ENCODE measurements at places on chromosomes 1 and 21.

DNA sequence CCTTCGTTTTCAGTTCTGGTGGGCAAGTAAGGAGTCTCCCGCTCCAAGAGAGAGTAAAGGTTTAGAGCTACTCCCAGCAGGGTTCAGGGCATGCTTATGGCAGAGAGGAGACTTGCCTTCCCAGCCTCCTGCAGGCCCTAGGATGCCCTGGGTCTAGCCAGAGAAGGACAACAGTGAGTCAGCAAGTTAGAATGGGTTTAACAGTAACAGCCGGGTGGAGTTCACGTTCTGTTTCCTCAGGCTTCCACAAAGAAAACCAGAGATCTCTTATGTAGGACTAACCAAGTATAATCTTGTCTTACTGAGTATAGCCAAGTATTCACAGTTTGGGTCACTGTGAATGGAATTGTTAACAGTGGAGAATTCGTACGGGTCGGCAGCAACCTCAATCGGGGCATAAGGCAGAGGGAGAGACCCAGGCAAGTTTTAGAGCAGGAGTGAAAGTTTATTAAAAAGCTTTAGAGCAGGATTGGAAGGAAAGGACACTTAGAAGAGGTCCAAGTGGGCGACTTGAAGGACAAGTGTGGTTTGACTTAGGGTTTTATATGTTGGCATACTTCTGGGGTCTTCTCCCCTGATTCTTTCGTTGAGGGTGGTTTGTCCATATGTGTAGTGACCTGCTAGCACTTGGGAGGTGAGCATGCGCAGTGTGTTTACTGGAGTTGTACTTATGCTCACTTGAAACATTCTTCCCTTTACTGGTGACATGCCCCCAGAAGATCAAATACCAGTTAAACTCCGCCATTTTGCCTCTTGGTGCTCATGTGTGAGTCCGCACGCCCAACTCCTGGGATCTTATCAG, 4.5 kb downstream of the OVAAL start:
- DNase-seq, result no peak

DNA sequence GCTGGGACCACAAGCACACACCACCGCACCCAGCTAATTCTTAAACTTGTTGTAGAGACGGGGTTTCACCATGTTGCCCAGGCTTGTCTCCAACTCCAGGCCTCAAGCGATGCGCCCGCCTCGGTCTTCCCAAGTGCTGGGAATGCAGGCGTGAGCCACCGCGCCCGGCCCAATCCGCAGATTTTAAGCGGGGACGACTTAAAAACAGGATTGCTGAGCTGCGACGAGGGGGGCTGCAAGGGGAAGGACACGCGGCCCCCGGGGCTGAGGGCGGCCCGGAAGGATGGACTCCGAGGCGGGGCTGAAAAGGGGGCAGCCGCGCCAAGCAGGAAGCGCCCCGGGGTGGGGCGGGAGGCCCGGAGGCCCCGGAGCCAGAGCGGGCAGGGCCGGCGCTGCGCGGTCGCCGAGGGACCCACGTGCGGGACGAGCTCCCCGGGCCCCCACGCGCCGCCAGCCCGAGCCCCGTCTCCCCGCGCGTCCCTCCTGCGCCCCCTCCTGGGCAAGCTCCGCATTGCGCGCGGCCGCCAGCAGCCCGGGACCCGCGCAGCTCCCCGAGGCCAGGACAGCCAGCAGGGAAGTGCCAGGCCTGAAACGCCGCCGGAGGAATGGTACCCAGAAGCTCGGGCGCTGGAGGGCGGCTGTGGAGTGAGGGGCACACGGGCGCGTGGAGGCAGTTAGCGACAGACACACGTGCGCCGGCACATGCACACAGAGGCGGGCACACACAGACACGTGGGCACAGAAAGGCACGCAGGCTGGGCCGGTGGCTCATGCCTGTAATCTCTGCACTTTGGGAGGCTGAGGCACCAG, 5.5 kb upstream of the PRKCZ start:
- peak; percentile 73 for DNase-seq

DNA sequence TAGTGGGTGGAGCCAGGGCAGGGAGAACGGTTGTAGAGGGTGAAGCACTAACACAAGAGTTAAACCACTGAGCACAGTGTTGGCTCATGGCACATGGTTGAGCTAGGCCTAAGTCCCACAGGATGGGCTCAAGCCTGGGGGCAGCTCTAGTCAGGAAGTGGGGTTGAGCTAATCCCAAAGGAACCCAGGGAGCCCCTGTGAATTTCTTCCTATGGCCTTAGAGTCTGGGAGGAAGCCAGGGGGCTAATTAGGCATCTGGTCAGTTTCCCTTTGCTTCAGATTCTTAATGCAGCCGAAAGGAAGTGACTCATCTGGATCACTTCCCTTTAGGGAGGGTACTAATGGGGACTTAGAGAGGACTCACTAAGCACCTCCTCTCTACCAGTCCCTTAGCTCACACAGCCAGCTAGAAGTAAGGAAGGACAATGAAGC, 10.1 kb downstream of the CFAP45 start:
- peak; percentile 54 for DNase-seq

DNA sequence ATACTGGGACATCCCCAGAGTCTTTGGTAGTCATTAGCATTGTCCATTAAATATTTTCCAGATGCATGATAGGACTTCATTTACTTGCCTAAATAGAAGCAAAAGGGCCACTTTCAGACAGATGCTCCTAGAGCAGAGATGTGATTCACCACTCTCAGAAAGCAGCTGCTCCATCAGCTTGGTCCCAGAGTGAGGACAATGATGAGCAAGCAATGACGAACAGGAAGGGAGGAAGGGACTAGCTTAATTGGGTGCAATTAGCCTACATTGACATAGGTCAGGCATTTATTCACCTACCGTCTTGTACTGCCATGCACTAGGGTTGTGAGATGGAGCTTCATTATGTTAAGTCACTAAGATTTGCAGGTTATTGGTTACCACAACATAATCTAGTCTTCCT, 85.1 kb upstream of the PLXNA2 start:
- no peak for DNase-seq

DNA sequence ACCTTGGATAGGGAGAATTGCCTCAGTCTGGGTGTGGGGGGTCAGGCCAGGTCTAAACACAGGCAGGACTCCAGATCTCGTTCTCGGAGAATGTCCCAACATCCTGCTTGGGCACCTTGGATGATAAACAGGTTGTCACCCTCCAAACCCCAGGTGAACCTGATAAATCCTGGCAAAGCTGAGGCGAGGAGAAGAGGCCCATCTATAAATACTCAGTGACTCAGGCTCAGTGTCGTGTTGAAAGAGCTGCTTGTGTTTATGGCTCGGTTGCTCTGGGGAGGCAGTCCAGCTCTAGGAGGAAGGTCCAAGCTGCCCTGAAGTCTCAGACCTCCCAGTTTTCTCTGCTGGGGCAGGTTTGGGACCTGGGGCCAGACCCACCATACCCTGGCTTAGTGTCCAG, 15.8 kb upstream of the TRIM63 start:
- no peak for DNase-seq

DNA sequence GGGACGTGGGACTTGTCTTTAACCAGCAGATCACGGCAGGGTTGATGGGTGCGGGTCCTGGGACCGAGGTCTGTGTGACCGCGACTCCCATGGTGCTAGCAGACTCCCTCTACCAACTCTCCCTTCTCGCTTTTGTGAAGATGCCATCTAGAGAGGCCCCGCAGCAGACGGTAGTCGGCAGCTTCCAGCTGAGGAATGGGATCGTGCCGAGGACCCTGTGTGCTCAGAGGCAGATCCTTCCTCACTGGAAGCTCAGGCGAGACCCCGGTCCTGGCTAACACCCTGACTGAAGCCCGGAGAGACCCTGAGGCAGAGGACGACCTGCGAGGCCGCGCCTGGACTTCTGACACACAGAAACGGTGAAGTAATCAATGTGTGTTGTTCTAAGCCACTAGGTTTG, 12.5 kb upstream of the SPATC1L start:
- peak; percentile 9 for DNase-seq

- no peak for DNase-seq
These were observed 9.0 kb downstream of the CRP start for GRCh38 chr1:159705251-159705903.

- no peak for DNase-seq
These were observed 17.6 kb downstream of the NOS1AP start for GRCh38 chr1:162087111-162087510.

GRCh38 chr1:117681093-117681900, 75.4 kb downstream of the TENT5C start:
- DNase-seq, result no peak

GRCh38 chr1:188769936-188770335, 1707.7 kb downstream of the BRINP3 start:
- DNase-seq, result no peak

DNA sequence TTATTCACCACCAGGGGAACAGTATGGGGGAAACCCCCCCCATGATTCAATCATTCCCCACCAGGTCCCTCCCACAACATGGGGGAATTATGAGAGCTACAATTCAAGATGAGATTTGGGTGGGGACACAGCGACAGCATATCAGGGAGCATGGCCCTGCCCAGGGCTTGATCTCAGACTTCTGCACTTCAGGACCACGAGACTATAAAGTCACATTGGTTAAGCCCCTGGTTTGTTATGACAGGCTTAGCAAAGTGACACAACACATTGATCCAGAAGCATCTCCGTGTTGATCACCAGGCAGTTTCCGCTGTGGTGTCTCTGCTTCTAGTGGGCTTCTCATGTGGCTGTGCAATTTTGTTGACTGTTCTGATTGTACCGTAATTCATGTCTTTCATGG, 312.7 kb upstream of the C1orf174 start:
- no peak for DNase-seq

DNA sequence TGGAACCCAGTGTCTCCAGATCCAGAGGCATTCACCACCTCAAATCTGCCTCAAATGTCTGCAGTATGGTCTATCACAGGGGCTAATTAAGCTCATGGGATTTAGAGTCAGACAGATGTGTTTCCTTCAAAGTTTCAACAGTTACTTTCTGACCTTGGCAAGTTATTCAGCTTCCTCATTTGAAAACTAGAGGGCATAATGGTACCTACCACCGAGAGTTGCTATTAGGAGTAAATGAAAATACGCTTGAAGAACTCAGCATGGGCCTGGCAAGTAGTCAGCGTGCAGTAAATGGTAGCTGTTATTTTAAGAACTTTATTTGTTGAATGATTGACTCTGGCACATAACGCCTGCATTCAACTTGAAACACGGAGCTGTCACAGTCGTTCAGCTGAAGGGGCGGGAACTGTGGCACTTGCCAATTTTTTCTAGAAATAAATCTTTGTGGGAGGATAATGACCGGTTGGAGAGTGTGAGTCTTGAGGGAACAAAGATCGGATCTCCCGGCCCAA, 1.2 kb upstream of the CAP1 start:
- DNase-seq, result no peak

GRCh38 chr1:242189591-242189990, 190.7 kb upstream of the MAP1LC3C start:
- no peak for DNase-seq

GRCh38 chr1:8412183-8412831, 94.4 kb downstream of the SLC45A1 start:
- DNase-seq, result peak; percentile 53

- no peak for DNase-seq
These were observed 1.9 kb downstream of the PEAR1 start for GRCh38 chr1:156895455-156895812.

GRCh38 chr1:235087906-235088305, 40.7 kb downstream of the TOMM20 start:
- DNase-seq, result no peak

DNA sequence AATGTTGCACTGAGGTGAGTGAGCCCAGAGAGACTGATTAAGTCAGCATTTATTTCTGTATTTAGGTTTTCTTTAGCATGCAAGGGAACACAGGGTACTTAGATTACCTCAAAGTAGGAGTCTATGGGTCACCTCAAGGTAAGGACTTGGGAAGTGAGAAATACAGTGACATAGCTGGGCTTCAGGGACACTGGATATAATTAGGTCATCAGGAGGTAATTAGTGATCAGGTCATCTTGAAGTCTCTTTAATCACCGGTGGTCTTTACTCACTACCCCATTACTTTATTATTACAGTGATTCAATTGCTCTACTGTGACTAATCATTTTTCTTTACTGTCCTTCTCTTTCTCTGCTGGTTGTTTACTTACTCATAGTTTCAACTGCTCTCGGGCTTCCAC, 59.9 kb upstream of the KCNK1 start:
- DNase-seq, result no peak

DNA sequence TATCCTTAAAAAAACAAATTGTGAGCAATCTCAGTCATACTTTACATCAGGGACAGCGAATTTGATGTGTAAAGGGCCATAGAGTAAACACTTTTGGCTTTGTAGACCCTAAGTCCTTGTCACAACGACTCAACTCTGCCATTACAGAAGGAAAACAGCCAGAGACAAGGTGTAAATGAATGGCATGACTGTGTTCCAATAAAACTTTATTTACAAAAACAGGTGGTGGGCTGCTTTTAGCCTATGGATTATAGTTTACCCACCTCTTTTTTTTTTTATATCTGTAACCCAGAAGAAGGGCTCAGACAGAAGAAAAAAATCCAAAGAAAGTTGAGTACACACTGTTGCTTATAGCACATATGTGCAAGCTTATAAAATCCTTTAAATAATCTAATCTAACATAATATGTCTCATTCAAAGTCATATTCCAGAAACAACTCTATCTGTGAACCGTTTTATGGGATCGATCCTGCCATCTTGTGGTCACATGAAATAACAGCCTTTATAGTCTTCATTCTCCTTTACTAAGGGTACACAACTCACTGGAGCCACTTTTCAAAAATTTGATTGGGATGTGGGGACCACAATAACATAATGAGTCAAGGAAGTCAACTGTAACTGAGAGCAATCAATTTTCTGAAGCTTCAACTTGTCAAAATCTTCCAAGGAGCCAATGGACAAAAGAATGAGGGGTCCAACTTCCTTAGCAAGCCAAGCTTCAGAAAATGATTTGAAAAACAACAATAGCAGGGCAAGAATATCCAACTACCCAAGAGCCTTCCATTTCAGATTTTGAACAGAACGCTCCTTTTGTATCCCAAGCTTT, 142.2 kb upstream of the KRTAP19-8 start:
- no peak for DNase-seq

DNA sequence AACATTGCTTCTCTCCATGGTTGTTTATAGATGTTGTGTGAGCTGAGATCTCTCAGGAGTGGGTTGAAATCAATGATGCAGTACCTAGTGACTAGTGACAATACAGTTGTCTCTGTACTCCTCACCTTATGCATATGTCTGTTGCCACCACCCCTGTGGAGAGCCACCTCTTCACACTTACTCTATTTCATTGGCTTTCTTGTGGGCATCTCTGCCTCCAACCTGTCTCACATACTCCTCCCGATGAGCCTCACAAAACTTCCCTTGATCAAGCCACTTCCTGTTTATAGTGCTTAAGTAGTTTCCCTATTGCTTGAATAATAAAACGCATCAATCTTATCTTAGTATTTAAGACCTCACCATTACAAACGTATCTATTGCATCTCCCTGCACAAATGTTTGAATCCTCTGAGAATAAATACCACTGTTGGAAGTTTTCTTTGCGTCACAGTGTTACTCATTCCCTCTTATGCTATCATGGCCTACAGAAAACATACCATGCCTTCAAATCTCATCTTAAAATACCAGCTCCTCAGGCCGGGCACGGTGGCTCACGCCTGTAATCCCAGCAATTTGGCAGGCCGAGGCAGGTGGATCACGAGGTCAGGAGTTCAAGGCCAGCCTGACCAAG, 54.7 kb upstream of the GREM2 start:
- no peak for DNase-seq

GRCh38 chr1:109184687-109185086, 29.0 kb upstream of the SARS1 start:
- no peak for DNase-seq

GRCh38 chr1:1122078-1122811, 6.4 kb upstream of the C1orf159 start:
- peak; percentile 67 for DNase-seq
